Ureter (tissue), 1 donor: ENCODE measurements at places on chromosomes 4 and X. TPM values are rescaled to one million over a fixed set of nuclear protein-coding genes. Genes with fewer than 3 reads are reported as not detected.

GATA1 gene
- total RNA-seq = not detected

DGKK gene
- total RNA-seq = not detected

- no peak for DNase-seq
Measured at GRCh38 chr4:140653718-140654494, 85.1 kb upstream of the UCP1 start.

GRCh38 chrX:153772316-153773217 is 8.3 kb upstream of the SRPK3 start:
- DNase-seq = no peak

DNA sequence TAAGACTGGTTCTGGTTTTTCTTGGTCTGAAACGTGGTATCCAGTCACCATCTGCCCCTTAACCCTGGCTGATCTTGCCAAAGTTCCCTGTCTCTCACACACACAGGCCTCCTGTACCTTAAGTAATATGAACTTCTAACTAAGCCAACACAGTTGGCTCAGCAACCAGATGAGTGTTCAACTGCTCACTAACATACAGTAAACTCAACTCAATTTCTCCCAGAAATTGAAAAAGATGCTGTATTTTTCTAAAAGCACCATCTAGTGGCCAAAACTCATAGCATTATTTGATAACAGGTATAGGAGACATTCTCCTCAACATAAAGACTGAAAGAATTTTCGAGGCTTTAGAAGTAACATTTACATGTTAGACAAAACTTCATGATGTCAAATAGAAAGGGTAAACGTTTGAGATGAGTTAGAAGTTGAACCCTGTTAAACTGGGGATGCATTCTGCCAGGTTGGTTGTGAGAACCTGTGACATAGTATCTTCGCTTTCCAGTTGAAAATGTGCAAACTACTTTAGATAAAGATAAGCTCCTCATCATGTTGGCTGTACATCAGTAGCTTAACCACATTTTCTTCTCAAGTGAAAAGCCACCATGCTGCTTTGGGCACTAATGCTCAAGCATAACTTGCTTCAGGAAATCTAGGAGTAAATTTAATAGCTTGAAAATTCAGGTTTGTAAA is 31.2 kb downstream of the CCNI start:
- DNase-seq = no peak

DNA sequence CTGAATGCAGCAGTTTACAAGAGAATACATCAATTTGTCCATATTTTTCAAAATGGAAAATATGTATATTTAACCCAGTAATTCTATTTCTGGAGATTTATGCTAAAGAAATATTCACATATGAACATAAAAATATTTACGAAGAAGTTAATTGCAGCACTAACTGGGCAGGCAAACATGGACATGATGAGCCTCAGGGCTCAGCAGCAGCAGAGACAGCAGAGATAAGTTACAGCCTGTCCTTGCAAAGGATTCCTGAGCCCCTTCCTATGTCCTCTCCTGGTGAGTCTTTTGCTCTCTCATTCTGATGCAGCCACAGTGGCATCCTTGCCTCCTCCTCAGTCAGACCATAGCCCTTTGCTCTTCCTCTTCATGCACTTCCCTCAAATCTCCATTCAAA is 680.6 kb upstream of the CPEB2 start:
- no peak for DNase-seq

DNA sequence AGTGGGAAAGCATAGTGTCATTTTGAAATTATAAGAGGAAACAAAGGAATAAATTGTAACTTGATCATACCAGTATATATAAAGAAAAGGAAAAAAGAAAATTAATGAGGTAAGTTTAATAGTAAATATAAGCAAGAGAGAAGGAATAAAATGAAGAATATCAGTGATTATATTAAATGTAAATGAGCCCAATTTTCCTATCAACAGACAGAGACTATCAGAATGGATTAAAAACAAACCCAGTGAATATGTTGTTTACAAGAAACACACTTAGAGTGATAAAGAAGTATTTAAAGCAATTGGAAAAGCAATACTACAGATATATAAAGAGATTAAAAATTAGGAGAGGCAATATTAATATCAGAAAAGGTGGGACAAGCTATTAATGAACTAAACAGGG is 28.8 kb upstream of the RHOH start:
- no peak for DNase-seq
